Activated CD4-positive, alpha-beta T cell treated with anti-CD3 and anti-CD28 coated beads, Interleukin-2, amount 50 U/mL, for 1 hour (primary cell): ENCODE measurements at places on chromosomes 2 and 18.

DNA sequence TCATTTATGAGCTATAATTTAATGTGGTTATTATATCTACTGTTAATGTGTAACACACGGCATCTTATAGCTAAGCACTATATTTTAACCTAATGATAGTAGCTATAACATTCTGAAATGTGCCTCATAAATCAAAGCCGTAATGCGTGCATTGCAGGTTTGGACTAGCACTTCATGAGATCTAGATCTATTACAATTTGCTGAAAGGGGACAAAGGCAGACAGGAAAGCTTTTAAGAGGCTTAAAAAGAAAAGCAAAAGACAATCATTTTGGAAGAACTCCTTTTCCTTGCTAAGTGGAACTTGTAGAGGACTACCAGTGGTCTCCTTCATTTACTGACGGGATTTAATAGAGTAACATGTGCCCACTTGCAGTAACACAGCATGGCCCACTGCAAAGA lies 213.1 kb downstream of the NBAS start:
- DNase-seq, result no peak

GRCh38 chr2:57677296-57677695 lies 369.3 kb upstream of the VRK2 start:
- DNase-seq, result no peak

- no peak for DNase-seq
These were observed 217.8 kb downstream of the BCL11A start for GRCh38 chr2:60335533-60336237.

GRCh38 chr2:167013227-167013626 lies 124.9 kb downstream of the XIRP2 start:
- DNase-seq, result no peak

- DNase-seq, result no peak
These were observed 183.0 kb downstream of the MREG start for GRCh38 chr2:215830304-215830703.
